ENCODE measurements at places on chromosomes 3 and 15. TPM values are rescaled to one million over a fixed set of nuclear protein-coding genes. Genes with fewer than 3 reads are reported as not detected.

DNA sequence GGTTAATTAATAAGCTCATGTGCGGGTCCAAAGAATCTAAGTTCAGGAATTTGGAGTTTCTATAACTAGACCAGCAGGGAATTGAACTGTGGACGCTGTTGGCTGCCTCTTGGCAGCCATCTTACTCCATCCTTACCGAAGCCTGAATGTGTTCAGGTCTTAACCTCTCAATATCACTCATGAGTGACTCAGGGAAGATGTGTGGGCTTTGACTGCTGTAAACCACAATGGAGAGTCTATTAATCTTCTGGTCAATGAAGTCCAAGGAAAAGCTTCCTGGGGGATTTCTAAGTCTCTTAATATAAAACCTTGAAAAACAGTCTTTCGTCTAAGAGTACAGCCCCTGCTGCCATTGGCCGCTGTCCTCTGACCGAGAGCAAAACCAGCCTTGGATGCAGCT lies 46.7 kb upstream of the OXTR start:
- H3K4me1 ChIP-seq = no peaks in the 10 kb centered on the region
- no peaks in the 10 kb centered on the region for H3K36me3 ChIP-seq
- no peak for DNase-seq
- no peak overlapping the region for H3K4me3 ChIP-seq
- H3K27me3 ChIP-seq = no peaks in the 10 kb centered on the region

DNA sequence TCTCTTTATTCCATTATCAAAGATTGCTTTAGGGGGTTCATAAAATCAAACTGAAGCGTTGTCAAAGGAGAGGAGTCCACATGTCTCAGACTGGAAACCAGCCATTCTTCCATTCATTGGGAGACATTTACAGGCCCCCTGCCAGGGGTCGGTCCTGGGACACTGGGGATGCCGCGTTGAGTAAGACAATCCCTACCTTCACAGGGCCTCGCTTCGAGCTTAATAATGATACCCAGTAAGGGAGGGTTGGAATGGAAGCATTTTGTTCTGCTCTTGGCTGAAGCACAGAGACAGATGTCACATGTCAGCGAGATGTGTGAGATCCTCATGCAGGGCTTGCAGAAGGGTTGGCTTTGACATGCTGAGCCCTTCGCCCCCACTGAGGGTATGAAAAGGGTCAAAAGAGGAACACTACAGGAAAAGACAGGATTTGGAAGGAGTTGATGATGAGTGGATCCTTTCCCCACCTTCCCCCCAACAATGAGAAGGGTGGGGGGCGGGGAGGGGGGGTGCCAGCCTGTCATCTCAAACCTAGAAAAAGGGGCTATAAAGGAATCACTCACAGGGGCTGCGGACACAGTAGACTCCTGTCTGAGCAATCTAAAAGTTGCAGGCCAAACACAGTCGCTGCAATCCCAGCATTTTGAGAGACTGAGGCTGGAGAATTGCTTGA lies 25.6 kb upstream of the ARL8B start:
- H3K27ac ChIP-seq = no peak overlapping the region
- no peak for DNase-seq
- peaks cover 3% of the 10 kb centered on the region for H3K4me1 ChIP-seq
- no peak overlapping the region for H3K4me3 ChIP-seq

GRCh38 chr3:158896729-158897128 lies 94.9 kb downstream of the MFSD1 start:
- no peak for DNase-seq
- H3K4me1 ChIP-seq = no peaks in the 10 kb centered on the region
- no peaks in the 10 kb centered on the region for H3K36me3 ChIP-seq
- no peak overlapping the region for H3K4me3 ChIP-seq

DNA sequence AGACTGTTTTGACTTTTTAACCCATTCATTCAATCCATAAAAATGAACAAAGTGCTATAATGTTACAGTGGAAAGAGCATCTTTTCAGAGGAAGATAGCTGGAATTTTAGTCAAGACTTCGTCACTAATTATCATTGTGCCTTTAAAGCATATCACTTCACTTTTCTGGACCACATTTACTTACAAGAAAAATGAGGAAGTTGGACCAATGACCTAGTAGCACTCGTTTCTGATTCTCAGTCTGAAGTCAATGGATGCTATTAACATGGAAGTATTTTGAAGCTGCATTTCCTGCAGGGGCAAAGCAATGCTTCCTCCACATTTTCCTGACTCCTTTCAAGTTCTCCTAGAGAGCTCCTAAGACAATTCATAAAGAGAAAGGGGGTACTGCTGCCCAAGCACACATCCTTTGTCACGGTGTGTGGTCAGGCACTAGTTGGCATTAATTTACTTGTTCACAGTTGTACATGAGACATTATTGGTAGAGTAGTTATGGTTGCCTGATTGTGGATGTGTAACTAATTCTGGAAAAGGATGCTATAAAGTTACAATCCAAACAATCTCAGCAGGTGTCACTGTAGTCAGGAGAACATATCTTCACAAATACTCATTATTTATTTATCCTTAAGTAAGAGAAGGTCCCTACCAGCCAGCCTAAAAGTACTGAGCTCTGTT lies 1049.1 kb downstream of the FHIT start:
- no peaks in the 10 kb centered on the region for H3K27me3 ChIP-seq
- no peaks in the 10 kb centered on the region for H3K36me3 ChIP-seq
- no peak overlapping the region for H3K27ac ChIP-seq
- no peak overlapping the region for H3K4me3 ChIP-seq
- peaks cover 3% of the 10 kb centered on the region for H3K4me1 ChIP-seq

DNA sequence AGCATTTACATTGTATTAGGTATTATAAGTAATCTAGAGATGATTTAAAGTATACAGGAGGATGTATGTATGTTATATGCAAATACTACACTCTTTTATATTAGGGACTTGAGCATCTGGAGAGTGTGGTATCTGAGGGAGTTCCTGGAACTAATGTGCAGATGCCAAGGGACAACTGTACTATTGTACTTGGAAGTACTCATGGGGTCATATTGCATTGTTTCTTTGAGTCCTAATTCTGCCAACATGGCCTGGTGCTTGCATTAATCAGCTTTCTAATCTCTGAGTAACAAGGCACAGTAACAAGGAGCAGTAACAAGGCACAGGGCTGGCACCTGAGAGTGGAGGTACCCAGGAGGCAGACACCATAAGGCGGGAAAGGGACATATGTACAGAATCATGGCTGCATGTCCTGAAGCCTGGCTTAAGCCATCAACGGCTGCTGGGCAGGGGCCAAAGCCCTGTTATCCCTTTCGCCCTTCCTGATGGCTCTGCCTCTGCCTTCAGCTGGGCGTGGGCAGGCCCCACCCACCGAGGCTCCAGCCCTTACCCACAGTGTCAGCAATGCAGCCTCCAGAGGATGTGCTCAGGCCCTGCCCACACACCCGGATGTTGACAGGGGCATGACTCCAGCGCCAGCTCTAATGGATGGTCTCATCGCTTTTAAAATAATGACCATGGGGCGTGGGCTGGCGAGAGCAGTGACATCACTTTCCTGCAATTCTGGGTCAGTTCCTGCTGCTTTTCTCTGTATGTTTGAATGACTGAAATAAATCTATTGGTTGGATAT lies 22.9 kb downstream of the CEMIP start:
- peaks cover 2% of the 10 kb centered on the region for H3K27me3 ChIP-seq
- no peaks in the 10 kb centered on the region for H3K36me3 ChIP-seq
- H3K4me1 ChIP-seq = no peaks in the 10 kb centered on the region
- no peak overlapping the region for H3K27ac ChIP-seq

Gene A4GNT
- not detected for total RNA-seq

Gene SLC7A14
- total RNA-seq = not detected
